Stimulated activated CD4-positive, alpha-beta T cell treated with anti-CD3 and anti-CD28 coated beads, TNF-alpha, amount 100 ng/mL, for 1 hour (primary cell): ENCODE measurements at places on chromosomes 11 and 22.

- no peak for DNase-seq
Observed at GRCh38 chr11:3162410-3163240, 2.5 kb downstream of the OSBPL5 start.

GRCh38 chr22:19244600-19245352 is 46.7 kb downstream of the CLTCL1 start:
- no peak for DNase-seq

- no peak for DNase-seq
Observed at GRCh38 chr11:102251423-102251822, 65.9 kb upstream of the BIRC3 start.

GRCh38 chr11:132742929-132743328 is 789.4 kb downstream of the OPCML start:
- no peak for DNase-seq

- no peak for DNase-seq
Observed at GRCh38 chr11:129191649-129192048, 476 bp downstream of the ARHGAP32 start.

DNA sequence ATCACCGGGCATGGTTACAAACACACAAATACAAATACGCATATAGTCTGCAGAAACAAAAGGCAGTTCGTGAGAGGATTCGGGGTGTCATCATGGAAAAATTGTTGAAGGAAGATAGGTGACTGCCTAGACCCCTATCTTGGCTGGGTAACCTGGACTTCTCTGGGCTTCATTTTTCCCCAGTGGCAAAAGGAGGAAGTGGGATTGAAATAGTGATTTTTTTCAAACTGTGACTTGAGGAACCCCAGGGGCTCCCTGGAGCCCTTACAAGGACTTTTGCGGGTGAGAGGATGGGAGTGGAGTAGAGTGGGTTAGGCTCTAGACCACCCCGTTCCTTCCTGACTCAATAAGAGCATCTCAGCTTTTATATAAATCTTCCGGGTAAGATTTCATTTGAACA is 1.0 kb upstream of the ELF5 start:
- DNase-seq = no peak
